ENCODE measurements at places on chromosomes 1 and 21.

- no peak for DNase-seq
These were observed 360.7 kb downstream of the TBX15 start for GRCh38 chr1:118627435-118627834.

- no peak for DNase-seq
These were observed 75.9 kb upstream of the SMYD2 start for GRCh38 chr1:214205053-214205452.

DNA sequence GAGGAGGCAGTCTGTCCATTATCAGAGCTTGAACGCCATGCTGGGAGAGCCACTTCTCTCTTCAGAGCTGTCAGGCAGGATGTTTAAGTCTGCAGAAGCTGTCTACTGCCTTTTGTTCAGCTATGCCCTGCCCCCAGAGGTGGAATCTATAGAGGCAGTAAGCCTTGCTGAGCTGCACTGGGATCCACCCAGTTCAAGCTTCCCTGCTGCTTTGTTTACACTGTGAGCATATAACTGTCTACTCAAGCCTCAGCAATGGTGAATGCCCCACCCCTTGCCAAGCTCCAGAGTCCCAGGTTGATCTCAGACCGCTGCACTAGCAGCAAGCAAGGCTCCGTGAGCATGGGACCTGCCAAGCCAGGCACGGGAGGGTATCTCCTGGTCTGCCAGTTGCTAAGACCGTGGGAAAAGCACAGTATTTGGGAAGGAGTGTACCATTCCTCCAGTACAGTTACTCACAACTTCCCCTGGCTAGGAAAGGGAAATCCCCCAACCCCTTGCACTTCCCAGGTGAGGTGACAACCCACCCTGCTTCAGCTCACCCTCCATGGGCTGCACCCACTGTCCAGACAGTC is 32.5 kb downstream of the RGS13 start:
- no peak for DNase-seq

GRCh38 chr21:16280686-16281091 is 550.9 kb downstream of the USP25 start:
- DNase-seq, result no peak

DNA sequence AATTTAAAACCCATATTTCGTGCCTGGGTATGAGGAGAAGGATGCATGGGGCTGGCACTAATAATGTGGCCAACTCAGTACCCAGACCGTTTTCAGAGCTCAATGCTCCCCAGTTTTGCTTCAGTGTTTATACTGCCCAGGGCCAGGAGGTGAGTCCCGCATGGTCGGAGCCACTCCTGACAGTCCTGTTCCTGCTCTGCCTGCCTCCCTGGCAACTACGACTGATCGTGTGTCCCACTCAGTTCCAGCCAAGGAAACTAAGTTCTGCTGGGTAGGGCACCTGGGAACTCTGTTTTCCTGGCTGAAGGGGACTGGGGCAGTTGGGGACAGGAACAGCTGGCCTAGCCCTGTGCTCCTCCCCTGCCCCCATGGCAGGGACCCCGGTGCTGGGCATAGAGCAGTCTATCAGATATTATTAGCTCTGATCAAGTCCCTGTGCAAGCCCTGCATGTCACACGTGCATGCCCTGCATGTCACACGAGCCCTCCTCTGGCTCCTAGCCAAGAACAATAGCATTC is 19.2 kb downstream of the S100A7 start:
- no peak for DNase-seq

DNA sequence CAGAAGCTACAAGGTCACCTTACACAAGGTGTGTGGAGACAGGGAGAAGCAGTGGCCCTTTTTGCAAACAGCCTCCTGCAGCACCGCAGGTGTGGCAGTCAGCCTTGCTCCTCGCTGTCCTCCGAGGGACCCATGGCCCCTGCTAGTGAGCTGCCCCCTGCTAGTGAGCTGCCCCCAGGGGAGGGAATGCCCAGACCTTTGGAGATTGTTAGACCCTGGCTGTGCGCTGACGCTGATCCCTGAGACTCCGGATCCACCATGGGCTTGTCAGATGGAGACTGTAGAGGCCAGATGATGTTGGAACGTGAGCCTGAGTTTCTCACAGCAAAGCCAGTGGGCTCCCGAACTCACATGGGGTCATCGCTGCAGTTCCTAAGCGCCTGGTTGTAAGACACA is 172.2 kb downstream of the NPHP4 start:
- DNase-seq, result no peak

DNA sequence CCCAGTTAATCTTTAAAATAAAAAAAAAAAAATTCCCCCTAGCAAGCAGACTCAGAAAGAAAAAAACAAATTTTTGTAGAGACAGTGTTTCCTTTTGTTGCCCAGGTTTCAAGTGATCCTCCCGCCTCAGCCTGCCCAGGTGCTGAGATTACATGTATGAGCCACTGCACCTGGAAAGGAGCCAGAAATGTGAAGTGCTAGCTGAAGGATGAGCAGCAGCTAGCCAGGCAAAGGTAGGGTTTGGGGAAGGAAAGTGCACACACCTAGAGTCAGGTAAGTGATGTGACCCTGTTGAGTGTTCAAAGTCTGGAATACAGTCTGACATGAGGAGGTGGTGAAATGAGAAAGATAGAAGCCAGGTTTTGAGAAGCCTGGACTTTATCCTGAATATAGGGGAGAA is 1.7 kb downstream of the AKR1A1 start:
- DNase-seq, result no peak

- no peak for DNase-seq
These were observed 16.4 kb upstream of the RASSF5 start for GRCh38 chr1:206490771-206491405.

- DNase-seq, result no peak
These were observed 37.4 kb downstream of the LAMC2 start for GRCh38 chr1:183223467-183223866.

- DNase-seq, result no peak
These were observed 143.0 kb downstream of the KAZN start for GRCh38 chr1:14741532-14741931.

DNA sequence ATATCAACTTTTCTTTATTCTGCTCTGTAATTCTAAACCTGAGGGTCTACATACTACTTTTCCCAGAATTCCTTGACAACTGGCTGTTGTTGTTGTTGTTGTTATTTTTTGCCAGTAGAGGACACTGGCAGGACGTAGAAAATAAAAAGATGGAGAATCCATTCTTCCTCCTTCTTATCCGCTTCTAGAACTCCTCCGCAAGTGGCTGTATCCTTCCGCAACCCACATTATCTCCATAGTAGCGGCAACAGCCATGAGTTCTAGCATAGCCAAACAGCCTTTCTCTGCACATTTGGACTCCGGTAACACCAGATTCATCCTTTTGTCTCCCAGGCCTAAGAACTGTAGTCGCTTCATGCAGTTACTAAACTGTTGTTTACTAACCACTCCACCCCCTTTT is 91.1 kb upstream of the CACHD1 start:
- no peak for DNase-seq

GRCh38 chr1:54844564-54844963 is 42.4 kb downstream of the DHCR24 start:
- DNase-seq, result no peak

DNA sequence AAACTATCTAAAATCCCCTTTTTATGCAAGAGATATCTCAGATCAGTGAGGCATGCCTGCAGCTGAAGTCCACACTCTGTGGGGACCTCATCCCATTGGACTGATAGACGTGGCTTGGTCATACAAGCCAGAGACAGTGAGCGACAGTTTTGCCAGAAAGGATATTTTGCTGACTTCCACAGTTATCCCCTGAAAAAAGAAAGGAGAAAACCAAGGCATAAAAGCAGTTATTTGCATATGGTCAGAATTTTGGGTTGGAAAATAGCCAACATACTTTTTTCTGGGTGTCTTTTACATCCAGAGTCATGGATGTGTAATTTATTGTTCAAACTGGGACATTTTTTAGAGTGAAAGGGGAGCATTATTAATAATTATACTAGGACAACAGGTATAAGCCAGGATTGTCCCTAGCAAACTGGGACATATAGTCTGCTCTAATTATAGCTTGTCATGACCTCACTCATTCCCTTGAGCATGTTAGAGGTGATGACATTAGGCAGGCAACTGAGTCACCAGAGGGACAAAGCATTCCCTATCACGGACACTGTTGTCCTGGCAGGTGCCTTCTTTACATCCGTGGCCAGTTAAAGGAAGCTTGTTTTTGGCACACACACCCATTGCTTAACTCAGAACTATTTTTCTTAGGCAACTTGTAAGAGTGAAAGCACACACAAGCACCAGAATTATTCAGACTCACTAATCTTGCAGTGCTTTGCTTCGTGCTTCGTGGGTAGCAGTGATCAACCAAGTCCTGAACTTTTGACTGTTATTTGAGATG is 65.5 kb downstream of the PRRX1 start:
- DNase-seq, result no peak

DNA sequence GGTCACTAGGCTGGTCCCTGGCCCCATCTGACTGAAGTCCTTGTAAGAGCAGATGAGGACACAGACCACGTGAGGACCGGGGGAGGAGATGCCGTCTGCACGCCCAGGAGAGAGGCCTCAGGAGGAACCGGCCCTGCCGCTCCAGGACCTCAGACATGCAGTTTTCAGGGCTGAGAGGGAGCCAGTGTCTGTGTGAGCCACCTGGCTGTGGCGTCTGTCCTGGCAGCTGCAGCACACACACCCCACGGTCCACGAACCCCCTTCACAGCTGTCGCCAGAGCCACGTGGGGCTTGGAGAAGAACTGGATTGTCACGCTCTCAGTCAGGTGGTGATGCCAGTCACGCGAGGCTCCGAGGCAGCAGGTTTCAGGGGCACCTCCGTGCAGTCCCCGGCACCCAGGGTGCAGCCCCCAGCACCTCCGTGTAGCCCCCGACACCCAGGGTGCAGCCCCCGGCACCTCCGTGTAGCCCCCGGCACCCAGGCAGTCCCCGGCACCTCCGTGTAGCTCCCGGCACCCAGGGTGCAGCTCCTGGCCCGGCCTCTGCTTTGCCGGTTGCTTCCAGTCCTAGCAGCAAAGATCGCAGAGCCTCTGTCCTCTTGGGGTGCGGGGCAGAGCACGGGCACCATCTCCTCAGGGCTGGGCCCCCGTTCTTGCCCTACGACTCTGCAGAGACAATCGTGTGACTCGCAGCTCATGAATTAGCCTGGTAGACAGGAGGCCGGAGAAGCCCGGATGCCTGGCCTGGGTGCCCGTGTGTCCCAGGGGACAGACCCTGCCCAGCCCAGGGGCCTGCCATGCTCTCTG is 19.0 kb upstream of the SUMO3 start:
- DNase-seq, result peak; percentile 42

DNA sequence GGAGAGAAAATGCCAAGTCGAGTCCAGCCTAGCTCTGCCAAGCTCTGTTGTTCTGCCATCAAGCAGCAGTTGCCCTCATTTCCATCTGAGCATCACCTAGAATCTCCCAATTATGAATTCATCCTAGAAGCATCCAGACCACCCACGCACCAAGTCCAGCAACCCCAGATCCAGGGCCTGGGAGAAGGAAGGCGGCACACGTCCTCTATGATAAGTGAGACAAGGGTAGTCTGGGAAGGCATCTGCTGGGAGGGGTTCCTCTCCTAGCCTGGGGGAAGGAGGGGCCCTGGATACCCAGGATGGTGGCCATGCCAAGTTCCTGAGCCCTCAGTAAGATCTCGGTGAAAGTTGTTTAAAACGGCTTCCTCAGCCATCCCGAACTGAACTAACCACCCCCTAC is 70.7 kb downstream of the VWA5B1 start:
- DNase-seq, result no peak

GRCh38 chr21:43191521-43191920 is 22.7 kb downstream of the CRYAA start:
- DNase-seq, result no peak

- no peak for DNase-seq
These were observed 33.4 kb upstream of the TLR5 start for GRCh38 chr1:223176437-223176836.

DNA sequence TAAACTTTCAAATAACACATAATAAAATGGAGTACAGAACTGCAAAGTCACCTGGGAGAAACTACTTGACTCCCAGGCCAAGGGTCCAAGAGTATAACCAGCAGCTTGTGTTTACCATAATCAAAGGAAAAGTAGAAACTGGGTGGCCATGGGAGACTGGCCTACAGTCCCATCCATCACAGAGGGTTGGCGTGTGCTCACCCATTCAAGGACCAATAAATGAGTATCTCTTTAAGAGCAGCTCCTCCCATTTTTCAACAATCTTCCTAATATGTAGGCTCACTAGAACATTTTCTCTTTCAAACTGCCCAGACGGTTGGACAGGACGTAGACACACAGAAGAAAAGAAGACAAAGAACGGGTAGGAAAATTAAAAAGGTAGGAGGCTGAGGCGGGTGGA is at the start of gene FMO3:
TSS of gene FMO3 (plus strand) at position 302 of the 400 bp plus-strand sequence. CDS start 1,754 bp downstream, outside the sequence.
- DNase-seq, result no peak
